ENCODE measurements at places on chromosomes 4 and X.

GRCh38 chr4:158255727-158256324 lies 45.5 kb downstream of the TMEM144 start:
- no peak for DNase-seq

GRCh38 chrX:8971116-8971515 lies 62.8 kb downstream of the FAM9B start:
- DNase-seq = no peak

DNA sequence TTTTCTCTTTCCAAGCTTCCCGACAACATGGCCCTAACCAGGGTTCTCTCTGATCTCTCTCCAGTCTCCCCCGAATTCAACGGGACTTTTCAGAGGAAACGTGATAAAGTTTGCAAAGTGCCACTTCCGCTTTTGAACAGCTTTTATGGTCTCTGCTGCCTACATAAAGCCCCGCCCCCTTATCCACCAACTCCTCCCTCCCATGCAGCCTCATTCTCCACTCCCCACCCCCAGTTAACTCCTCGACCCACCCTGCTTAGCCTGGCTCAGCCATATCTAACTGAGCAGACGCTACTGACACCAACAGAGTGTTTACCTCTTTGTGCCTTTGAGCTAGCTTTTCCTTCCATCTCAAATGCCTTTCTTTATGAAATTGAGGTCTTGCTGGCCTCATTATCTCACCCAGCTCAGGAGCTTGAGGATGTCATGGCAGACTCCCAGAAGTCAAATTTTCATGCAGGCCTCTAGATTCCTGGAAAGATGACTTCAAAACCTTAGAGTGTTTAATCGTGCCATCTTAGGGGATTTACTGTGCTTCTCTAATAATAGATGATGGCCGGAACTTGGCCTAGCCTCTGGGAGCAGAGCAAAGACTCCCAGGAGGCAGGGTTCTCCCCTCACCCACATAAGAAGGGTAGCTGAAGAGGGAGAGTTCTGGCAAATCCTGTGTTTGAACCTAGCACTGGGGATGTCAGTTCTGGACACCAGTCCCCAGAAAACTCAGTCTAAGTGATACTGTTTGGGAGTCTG lies 606.0 kb downstream of the BCOR start:
- DNase-seq = peak; percentile 51

- DNase-seq = no peak
Observed at GRCh38 chr4:78640714-78641113, 89.1 kb downstream of the ANXA3 start.

- no peak for DNase-seq
Observed at GRCh38 chrX:118475903-118476302, 19.7 kb upstream of the DOCK11 start.

GRCh38 chrX:134669378-134670098 lies 11.3 kb upstream of the PLAC1 start:
- DNase-seq = no peak

- no peak for DNase-seq
Observed at GRCh38 chr4:86565651-86566050, 28.5 kb upstream of the PTPN13 start.

Data from activated CD4-positive, CD25-positive, alpha-beta regulatory T cell treated with anti-CD3 and anti-CD28 coated beads, Interleukin-2, amount 50 U/mL, for 72 hours (primary cell).